Fibroblast of skin of abdomen (primary cell): ENCODE measurements at places on chromosomes 5 and 9.

DNA sequence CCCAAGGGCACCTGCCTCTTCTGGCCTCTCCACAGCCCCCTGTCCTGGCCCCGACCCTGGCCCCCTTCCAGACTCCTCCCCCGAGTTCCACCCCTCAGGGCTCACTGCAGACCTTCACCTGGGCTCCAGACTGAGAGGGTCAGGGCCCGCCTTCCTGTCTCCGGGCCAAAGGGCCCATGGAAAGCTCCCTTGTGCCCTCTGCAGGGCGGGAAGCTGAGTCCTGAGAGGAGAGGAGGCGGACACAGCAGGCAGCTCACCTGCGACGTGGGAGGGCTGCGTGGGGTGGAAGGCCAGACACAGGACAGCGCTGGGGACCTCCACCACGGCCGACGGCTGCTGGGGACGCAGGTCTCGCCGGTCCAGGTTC, 20.6 kb downstream of the DYNC2I2 start:
- DNase-seq = peak; percentile 9

DNA sequence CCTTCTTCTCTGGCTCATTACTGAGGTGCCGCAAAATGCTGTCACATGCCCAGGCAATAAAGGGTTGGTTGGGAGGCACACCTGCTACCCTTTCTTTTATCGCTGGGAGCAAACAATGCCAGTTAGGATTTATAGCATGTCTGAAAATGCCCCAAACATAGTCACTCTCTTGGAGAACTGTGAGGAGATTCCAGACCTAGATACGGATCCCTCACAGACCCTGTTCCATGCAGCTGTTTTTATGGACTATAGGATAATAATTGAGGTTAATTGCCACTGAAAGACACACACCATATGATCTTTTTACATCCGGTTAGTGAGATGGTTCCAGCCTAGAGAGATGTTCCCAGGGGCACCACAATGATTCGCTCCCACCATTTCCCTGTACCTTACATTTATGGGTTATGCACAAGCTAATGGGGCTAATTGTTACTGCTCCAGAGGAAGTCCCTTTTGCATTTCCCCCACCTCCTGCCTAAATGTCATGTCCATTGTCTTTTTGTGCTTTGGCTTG, 318.1 kb downstream of the PIK3R1 start:
- no peak for DNase-seq

DNA sequence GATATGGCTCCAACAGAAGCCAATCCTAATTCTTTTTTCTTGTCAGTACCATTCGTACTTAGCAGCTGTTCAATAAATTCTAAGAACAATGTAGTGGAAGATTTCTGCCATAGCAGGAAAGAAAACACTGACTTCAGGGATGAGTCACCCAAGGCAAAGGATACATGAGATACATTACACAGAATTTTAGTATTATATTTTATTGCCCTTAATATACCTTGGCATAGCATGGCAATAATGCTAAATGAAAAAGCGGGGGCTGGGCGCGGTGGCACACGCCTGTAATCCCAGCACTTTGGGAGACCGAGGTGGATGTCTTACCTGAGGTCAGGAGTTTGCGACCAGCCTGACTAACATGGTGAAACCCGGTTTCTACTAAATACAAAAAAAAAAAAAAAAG, 619.1 kb upstream of the DAB2 start:
- no peak for DNase-seq

- no peak for DNase-seq
Measured at GRCh38 chr5:173693670-173694069, 77.2 kb upstream of the BOD1 start.

DNA sequence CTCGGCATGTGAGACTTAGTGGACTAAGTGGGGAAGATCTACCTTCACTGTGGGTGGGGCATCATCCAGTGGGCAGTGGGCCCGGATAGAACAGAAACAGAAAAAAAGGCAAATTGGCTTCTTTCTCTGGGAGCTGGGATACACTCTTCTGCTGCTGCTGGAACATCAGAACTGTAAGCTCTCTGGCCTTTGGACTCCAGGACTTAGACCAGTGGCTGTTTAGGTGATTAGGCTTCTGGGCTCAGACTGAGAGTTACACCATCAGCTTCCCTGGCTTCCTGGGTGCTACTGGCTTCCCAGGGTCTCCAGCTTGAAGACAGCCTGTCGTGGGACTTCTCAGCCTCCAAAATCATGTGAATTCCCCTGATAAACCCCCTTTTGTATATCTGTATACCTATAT, 122.7 kb upstream of the SLC28A3 start:
- no peak for DNase-seq

- no peak for DNase-seq
Measured at GRCh38 chr9:127890053-127890452, 9.3 kb downstream of the ST6GALNAC6 start.

DNA sequence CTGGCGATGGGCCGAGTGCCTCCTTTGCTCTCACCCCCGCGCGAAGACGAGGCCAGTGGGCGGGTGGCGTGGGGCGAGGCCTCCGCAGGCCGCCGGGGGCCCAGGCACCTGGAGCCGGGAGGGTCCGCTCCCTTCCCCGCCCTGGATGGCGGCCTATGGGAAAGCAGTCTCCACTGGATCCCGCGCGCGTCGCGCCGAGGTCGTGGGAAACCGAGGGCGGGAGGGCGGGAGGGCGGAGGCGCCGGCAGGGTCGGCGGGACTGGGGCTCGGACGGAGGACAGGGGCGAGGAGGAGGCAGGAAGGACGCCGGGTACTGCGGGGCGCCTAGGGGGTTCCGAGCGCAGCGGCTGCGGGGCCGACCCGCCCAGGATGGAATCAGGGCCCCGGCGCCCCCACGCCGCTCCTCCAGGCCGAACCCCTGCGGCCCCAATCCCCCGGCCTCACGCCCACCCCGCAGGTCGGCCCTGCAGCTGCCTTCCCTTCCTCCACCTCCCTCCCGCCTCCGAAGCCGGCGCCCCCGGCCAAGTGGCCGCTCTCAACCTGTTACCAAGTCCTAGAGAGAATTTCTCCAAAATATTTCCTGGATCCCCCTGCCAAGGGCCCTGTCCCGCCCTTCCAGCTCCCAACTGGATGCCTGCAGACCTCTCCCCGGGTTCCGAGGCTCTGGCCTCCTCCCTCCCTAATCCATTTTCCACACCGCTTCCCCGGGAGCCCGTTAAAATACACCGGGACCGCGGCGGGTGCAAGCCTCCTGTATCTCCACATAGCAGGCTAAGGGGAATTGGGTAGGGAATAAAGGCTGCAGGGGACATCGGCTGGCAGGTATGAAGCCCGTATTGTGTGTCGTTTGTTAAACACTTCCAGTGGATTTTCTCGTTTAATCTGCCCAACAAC, 146.3 kb downstream of the ERCC6L2 start:
- DNase-seq = no peak

- DNase-seq = peak; percentile 35
Measured at GRCh38 chr5:5572010-5572865, 149.8 kb downstream of the ICE1 start.
